ENCODE measurements at places on chromosomes 2 and 18.

DNA sequence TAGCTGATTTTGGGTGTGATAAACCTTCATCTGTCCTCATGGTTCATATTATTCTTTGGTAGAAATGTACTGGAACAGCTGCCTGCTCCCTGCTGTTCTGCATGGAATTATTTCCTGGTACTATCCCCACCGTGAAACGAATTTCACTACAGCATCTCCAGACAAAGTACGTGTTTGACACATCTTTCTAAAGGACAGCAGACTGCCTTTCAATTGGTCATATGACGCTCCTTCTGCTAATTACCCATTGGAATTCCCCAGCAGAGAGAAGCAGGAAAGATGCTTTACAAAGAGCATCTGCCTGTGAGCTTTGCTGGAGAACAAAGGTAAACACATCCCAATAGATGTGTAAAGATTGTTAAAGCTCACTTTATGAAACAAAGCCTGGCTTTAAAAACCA is 4.4 kb upstream of the RFX8 start:
- no peak for DNase-seq

DNA sequence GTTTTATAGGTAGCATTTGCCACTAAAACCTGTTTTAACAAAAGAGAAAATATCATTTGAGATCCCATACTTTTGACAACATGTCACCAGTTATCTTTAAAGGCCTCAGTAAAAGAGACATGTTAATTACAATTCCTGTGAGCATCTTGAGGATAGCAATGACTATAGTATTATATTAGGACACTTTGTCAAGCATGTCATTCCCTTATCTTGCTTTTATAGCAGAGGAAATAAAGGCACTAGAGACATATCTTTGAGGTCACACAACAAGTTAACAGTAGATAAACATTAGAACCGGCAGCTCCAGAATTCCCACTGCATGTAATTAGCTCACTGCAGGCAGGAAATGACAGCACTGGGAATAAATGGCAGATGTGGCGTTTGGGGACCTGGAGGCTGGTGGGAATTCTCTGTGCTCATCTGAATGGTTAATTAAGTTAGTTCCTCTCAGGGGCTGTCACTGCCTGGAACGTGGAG is 25.9 kb downstream of the LYPD6B start:
- DNase-seq = no peak

DNA sequence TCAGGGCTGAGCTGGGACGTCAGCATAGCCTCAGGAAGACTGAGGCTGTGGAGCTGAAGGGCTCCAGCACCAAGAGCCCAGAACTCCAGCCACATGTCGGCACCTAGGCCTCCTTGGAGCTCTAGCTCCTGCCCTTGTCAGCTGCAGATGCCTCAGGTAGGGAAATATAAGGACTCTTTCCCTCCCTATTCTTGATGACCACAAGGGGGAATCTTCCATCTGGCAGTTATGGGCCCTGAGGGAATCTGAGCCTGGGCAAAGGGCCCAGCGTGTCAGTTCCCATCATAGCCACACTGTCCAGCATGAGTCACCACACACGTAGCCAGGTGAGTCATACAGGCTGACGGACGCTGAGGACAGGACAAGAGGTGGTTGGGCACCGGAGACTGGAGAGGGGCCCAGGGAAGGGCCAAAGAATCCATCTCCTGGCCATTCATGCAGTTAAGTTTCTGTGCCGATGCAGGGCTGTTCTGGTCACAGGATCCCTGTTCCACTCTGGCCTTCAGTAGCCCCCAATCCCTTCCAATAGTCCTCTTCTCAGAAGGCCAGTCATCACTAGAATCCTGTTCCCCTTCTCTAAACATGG is 1.8 kb downstream of the MPV17 start:
- no peak for DNase-seq

DNA sequence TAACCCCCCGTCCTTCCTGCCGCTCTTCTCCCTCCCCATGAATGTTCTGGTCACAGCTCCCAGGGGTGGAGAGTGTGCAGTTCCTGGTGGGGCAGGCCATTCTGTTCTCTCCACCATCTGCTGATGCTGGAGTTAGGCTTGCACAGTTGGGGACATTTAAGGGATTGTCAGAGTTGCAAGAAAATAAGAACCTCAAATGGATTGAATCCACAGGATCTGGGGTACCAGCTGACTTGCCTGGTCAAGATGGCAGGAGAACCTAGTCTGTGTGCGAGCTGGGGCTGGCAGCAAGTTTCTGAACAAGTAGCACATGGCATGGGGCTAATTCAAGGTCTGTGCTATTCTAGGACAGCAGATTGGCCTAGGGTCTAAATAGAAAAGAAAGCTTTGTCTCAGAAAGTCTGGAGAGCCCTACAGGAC is 60.8 kb upstream of the TXNDC2 start:
- no peak for DNase-seq

DNA sequence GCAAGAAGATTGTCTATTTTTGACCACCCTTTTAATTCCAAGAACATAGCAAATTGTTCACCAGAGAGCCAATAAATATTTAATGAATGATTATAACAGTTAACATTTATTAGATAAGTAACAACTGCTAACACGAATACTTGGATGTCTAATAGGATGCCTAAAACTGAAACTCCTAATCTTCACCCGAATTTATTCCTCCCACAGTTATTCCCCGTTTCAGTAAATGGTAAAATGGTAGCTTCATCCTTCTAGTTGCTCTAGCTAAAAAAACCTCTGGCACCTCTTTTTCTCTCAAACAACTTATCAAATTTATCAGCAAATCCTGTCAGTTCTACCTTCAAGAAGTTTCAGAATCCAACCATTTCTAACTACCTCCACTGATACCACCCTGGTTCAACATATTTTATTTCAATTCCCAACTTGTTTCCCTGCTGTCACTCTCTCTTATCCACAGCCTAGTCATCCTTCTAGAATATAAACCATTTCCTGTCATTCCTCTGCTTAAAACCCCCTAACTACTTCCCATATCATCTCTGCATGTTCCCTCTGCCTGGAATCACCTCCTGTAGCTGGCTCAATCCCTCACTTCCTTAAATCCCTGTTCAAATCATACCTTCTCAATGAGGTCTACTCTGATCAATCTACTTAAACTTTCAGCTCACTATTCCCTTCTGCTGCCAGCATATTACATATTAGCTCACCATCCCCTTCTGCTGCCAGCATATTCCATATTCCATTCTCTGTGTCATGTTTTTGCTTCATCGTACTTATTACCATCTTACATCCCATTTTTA is 93.8 kb downstream of the ROCK2 start:
- DNase-seq = no peak
